Osteoblast (primary cell): ENCODE measurements at places on chromosomes 12 and 14. TPM values are rescaled to one million over a fixed set of nuclear protein-coding genes. Genes with fewer than 3 reads are reported as not detected.

DNA sequence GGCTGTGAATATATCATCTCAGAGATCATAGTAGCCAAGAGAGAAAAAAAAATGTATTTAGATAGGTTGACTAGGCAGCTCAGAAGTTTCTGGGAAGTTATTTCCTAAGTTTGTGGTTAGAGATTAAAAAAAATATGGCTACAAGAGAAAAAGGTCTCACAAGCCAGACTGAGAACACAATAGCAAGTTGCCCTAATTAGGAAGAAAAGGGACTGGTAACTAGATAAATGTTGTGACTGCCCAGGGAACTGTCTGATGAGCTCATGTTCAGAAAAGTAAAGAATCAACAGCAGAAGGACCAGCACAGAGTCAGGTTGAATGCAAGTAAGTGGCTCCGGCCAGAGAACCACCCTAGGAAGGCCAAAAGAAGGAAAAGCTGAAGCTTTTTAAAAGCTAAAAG is 256.6 kb downstream of the PRKD1 start:
- DNase-seq: no peak

DNA sequence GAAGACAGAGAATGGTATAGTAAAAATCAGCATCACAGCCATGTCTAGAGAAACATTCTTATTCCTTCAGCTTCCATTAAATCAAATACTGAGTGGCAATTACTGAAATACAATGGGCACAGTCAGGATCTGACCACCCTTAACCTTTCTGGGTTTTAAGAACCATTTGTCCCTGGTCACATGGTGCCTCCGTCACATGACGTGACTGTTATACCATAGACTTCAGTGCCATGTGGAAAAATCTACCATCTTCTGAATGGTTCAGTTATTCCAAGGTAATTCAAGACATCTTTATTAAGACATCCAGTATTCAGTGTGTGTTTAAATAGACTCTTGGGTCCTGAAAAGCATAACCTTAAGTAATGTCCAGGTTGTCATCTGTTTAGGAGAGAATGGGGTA is 553.1 kb upstream of the FLRT2 start:
- no peak for DNase-seq

- DNase-seq: no peak
Observed at GRCh38 chr12:101696251-101697196, 916 bp upstream of the CHPT1 start.

GRCh38 chr14:51912112-51912786 is 51.8 kb downstream of the GNG2 start:
- DNase-seq: no peak

- DNase-seq: no peak
Observed at GRCh38 chr14:73428353-73428824, 30.0 kb downstream of the NUMB start.

DNA sequence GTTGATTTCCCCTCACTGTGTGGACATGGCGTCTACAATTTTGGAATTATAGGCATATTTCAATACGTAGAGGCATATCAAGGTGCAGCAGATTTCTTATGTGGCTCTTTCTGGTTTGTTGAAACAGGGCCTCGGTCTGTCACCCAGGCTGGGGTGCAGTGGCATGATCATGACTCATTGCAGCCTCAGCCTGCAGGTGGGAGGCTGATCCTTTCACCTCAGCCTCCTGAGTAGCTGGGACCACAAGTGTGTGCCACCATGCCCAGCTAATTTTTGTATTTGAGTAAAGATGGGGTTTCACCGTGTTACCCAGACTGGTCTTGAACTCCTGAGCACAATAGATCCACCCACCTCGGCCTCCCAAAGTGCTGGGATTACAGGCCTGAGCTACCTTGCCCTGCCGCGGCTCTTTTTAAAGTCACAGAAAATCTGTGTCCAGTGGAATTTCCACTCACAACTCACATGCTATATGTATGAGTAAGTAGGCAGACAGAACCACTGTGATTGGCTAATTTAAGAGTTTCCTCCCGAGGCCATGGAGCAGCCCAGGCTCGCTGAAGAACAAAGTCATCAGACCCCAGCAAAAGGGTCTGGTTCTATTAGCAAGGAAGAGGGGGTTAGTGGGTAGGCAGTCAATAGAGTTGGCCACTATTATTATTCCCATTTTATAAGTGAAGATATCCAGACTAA is 9.1 kb downstream of the GNG2 start:
- no peak for DNase-seq

GARIN6 gene
- total RNA-seq: not detected in 2 replicates

TTC9 gene
- 0.29 and 0.36 TPM in 2 replicates for total RNA-seq
